ENCODE measurements at places on chromosomes 12 and 14. TPM values are rescaled to one million over a fixed set of nuclear protein-coding genes. Genes with fewer than 3 reads are reported as not detected.

KRT71 gene
- total RNA-seq, result not detected

MANSC4 gene
- total RNA-seq, result not detected

EPYC gene
- total RNA-seq, result not detected

SERPINA9 gene
- 0.12 TPM for total RNA-seq

IAPP gene
- total RNA-seq, result not detected

DCAF4 gene
- total RNA-seq, result 9.6 TPM

KRT7 gene
- 113 TPM for total RNA-seq

TSPAN19 gene
- not detected for total RNA-seq

SLC11A2 gene
- 31.6 TPM for total RNA-seq

ISCA2 gene
- 16.4 TPM for total RNA-seq

Data from esophagus mucosa (tissue), 1 donor.